ENCODE measurements at places on chromosomes 1 and 21.

- no peak for DNase-seq
Observed at GRCh38 chr1:3314491-3315381, 139.7 kb upstream of the ARHGEF16 start.

DNA sequence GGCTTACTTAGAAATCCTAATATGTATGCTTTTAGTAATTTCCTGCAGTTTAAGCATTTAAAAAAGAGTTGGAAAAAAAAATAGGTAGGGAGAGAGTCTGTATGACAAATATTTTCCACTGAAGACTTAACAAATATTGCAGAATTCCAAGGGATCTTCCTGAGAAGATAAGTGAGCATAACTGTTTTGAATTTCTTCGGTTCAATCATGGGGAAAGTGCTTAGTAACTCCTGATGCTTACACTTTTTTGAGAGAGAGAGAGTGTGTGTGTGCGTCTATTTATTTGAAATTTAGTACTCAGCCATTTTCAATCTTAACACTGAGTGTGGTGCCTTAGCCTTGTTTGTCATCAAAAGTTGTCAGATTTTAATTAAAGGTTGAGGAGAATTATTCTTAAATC lies 18.5 kb downstream of the SON start:
- DNase-seq: no peak

GRCh38 chr1:229254910-229255541 lies 15.9 kb upstream of the RAB4A start:
- no peak for DNase-seq

- no peak for DNase-seq
Observed at GRCh38 chr1:15541231-15541792, 14.7 kb downstream of the DNAJC16 start.

GRCh38 chr1:57898531-57898930 lies 474.7 kb upstream of the DAB1 start:
- DNase-seq: no peak

GRCh38 chr1:246404078-246404477 lies 103.0 kb downstream of the SMYD3 start:
- no peak for DNase-seq

DNA sequence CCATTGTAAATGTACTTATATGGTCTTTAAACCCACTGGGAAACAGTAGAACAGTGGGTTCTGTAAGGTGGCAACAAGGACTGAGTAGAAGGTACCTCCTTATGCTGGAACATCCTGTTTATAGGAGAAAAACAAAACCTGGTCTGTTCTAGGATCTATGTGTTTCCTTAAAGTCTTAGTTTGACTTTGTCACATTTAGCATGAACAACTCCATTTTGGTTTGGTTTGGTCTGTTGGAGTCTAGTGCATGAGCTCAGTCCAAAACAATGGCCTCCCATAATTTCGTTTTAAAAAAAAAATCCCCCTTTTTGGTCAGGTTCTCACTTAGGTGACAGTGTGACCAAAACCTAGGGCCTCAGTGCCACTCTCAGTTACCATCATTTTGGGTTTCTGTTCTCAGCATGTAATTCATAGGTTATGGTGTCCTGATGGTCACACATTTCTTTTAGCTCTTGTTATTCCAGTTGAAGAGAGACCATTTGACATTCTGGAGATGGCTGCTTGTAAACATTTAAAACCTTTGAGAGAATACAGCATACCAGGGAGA lies 66.4 kb upstream of the IL12RB2 start:
- DNase-seq: no peak

DNA sequence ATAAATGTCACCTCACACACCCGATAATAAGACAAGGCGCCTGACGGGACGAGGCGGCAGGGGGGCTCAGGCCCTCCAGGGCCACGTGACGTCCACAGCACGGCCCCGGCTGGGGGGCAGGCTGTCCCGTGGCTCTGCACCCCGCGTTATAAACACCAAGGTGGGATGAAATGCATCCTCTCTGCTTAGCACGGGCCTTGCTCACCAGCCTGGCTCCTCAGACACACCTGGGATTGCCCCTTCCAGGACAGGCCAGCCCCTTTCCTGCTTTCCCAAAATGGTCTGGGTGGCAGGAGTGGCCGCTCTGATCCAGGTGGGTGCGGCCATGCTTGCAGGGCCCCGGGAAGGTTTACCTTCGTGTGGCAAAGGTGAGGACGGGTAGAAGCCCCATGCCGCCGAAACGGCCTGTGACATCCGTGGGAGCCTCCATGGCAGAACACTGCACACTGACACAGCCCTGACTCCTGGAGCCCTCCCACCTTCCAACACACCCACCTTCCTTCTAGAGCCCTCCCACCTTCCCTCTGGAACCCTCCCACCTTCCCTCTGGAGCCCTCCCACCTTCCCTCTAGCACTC lies 35.9 kb downstream of the SLC19A1 start:
- DNase-seq: no peak

DNA sequence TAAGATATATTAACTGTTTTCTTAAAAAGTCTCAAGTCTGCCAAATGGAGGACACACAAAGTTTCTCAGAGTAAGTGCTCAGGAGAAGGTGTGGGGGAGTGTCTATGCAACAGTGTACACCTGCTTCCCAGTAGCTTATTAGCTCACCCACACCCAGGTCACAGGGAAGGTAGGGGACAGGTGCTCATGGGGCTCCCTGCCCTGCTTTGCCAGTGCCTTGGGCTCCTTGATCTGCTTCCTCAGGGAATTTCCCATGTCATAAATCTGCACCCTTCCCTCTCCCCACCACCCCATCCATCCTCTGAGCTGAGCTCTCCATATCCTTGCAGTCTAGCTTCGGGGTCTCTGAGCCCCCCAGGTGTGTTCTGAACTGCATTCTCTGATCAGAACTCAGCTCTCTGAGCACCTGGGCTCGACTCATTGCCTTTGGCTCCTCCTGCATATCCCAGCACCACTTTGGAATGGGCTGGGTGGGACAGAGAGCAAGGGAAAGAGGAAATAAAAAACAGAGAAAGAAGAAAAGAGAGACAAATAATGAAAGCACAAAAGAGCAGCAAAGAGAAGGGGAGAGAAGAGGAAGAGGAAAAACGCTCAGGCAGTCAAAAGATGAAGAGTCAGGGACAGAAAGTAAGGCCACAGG lies 87.0 kb upstream of the ATP1B1 start:
- DNase-seq: no peak

- no peak for DNase-seq
Observed at GRCh38 chr1:162696286-162696862, 64.1 kb downstream of the DDR2 start.

- no peak for DNase-seq
Observed at GRCh38 chr1:183636334-183636682, 725 bp upstream of the ARPC5 start.

DNA sequence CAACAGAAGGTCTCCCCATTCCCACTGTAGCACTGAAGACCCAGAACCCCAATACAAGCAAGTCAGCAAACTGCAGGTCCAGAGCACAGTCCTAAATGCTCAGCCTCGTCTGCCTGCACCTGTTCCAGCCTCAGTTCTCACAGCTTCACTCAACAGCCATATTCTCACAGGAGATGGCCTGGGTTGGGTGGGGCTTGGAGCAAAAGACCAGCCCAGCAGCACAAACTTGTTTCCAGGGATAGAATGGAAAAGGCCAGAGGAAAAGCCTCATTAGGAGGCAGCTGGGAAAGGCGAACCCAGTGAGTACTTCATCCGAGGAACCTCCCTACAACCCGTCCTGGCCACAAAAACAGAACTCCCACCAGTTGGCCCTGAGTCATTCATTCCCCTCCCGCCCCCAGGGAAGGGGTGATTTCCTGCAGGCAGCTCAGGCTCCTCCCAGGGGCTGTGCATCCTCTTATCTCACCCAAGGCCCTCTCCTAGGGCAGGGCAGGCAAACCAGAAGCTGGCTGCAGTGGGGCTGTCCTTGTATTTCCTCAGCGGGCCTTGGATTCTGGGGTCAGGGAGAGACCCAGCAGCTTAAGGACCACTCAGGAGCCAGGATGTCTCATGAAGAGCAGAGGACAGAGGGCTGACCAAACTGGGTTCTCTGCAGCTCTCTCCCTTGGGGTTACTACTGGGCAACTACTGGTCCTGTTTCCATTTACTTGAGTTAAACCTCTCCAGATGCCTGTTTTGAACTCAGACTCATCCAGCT lies 7.4 kb upstream of the MPL start:
- peak; percentile 68 for DNase-seq

- no peak for DNase-seq
Observed at GRCh38 chr1:228407106-228408040, 738 bp upstream of the TRIM11 start.

- no peak for DNase-seq
Observed at GRCh38 chr1:105492921-105493320, 1563.6 kb upstream of the PRMT6 start.

DNA sequence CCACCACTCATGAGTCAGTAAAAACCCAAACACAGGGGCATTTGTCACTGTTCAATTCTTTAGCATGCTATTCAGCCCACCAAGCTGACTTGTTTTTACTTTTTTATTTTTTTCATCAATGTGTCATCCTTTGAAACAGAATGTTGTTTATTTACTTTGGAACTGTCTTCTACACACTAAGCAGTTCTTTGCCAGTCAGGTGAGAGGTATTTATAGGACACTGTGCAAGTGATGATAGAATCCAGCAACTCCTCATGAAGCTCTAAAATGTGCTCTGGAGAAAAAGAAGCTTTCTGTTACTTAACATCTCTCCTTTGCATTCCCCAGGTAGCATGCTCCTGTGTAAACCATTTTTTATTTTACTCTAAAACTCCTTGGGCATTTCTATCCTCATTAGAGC lies 582.0 kb upstream of the TMPRSS15 start:
- no peak for DNase-seq

DNA sequence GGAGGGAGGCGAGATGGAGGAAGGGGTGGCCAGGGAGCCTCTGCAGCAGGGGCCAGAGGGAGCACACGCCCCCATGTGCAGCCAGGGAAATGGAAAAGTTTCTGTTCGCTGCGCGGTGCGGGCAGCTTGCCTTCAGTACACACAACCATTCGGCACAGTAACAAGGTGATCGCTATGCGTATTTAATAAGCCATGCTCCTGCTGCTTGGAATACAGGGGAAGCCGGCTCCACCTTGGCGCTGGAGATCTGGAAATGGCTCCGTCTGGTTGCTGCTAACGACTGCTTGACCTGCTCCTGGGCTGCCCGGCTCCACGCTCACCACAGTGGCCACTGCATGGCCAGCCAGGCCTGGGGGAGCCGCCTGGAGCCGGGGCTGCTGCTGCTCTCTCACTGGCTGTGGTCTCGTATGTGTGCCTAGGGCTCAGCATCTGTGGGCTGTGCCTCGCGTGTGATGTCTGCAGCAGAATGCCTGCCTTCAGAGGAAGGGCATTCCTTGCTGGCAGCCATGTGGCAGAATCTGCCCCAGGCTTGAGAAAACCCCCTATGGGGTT lies 86.4 kb upstream of the ACTL8 start:
- no peak for DNase-seq
